ENCODE measurements at places on chromosomes 5 and 9.

DNA sequence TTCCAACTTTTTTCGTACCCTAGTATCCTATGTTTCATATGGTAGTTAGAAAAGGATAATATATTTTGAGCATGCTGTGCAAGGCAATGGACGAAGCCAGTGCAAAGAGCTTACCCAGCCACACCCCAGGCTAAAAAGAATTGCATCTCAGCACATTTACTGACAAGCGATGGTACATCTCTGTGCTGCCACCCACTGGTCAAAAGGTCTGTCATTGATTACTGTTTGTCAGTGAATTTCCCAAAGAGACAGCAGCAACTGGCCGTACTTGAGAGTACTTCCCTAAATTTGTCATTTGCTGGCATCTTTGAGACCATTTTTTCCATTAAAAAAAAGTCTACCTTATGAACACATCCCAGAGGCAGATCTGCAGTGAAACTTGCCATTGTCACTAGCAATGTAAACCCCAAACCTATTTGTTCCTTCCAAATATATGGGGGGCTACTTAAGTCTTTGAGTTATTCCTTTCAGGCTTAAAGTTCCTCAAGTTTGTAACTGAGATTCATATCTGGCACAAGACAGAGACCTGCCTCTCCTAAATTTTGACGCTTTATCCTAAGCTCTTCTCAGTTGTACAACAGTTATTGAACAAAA lies 184.3 kb downstream of the CTNND2 start:
- no peak for DNase-seq

- no peak for DNase-seq
These were observed 59.4 kb upstream of the GNA14 start for GRCh38 chr9:77707383-77708063.

GRCh38 chr5:115132465-115132864 lies 37.2 kb downstream of the TRIM36 start:
- no peak for DNase-seq

DNA sequence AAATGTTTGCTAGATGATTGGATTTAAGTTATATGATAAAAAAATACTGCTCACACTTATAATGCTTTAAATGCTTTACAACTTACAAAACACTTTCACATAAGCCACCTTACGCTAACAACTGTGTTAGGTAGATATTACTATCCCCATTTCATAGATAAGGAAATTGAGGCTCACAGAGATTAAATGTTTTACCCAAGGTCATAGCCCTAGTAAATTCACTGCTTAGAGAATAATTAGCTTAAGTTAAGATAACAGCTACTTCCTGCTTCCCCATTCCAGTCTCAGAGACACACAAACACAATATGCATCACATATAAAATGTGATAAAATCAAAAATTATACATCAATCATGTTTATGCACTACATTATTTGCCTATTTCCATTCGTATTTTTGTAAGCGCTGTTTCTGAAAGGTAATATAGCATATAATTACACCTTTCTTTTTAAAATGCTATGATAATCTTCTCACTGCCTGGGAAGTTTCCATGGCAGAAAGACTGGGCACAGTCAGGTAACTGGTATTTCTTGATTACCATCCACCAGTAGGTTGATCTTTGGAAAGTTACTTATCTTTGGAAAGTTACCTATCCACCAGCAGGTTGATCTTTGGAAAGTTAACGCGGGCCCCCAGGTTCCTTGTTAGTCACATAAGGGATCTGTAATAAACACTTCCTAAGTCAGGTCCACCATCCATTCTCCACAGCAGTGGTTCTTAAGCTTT lies 101.1 kb downstream of the NFIB start:
- no peak for DNase-seq

DNA sequence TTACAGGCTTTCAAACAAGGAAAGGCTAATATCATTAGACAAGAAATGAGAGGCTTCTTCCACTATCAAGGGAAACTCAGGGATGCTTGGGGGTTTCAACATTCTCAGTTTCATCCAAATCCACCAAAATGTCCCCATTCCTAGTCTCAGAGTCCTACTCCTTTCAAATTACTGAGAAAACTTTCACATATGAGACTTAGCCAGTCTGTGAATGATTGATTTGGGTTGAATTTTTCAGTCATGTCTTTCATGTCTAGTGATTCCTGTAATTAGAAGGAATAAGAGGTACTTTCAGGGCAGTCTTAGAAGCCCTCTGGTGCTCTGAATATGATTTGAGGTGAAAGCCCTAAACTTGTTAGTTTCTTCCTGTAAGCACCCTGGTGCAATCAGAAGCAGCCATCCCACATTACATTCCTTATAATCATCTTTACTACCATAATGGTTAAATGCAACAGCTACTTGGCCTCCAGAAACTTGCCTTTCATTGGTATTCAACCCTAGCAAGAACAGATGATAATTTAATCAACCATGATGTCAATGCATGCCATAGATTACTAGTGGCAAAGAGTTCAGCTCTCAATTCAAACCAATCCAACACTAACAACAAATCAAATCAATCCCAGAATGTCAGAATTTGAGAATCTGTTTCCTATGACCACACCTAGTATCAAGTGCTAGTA lies 50.7 kb upstream of the RIC1 start:
- DNase-seq = no peak

- DNase-seq = no peak
These were observed 51.9 kb downstream of the MFAP3 start for GRCh38 chr5:154090656-154091055.

DNA sequence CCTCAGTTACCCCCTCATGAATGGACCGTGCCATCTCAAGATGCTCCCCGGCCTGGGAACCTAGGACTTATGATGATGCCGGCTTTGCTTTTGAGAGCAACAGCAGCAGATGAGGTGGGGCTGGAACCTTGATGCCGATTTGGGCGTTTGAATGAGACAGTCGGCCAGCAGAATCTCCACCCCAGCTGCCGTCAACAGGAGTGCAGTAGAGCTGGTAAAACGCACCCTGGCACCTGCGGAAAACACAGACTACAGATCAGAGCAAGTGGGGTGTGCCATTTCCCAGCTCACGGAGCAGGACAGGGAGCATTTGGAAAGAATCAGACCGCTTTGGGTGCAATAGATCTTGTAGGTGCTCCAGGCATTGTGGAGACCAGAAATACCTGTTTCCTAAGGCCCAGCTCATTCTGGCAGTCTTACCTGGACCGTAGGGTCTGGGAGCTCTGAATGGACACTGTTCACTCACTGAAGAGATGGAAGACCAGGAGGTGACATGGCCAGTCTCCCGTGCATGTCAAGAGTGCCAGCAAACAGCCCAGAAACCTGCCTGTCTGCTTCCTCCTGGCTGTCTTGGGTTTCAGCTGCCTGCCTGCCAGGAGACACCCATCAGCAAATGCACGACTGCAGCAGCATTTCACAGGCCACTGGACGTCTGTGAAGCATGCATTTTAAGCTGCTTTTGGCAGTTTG lies 317.7 kb upstream of the IRX4 start:
- DNase-seq = no peak

DNA sequence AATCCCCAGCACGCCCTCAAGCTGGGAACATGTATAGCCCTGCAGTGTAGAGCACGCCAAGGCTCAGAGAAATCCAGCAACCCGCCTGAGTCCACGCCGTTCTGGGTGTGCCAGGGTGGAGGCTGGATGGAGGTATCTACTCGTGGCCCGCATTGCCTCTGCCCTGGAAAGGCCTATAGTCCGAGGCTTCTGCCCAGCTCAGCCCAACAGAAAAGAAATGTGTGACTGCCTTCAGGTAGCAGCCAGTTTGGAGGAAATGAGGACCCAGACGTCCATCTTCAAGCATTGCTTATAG lies 18.2 kb downstream of the S1PR3 start:
- DNase-seq = no peak

- DNase-seq = no peak
These were observed 189.7 kb upstream of the GDNF start for GRCh38 chr5:38029397-38030065.

DNA sequence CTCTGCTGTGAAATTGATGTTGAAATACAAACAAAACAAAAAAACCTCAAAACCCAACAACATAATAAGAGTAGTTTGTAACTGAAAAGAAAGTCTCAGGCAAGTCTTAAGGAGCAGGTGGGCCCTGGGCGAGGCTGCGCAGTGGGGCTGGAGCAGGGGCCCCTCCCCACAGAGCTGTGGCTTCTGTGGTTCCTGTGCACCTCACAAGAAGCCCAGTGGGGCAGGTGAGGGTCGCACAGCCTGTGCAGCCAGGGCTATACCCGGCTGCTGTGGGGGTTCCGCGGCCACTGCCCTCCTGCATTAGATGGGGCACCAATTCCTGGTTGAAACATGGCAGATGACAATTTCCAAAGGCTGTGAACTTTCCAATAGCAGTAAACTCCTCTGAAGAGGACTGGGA lies 75.3 kb downstream of the TRIO start:
- DNase-seq = no peak

- DNase-seq = no peak
These were observed 18.5 kb downstream of the LHX3 start for GRCh38 chr9:136186386-136186785.

DNA sequence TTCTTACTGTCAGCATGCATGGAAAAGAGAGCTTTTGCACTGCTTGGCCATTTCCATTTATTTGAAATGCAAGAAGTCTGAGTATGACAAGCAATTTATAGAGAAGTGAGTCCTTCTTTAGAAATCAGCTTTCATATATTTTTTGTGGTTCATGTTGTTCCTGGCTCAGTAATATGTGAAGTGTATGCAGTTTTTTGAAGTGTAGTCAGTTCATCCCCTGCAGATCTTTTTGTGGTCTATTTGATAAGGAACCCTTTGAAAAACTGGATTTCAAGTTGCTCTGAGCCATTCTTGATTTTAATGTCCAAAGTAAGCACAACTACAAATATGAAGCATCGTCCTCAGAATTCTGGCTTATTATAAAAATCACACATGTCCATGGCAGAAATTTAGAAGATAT lies 294.1 kb upstream of the SMC2 start:
- no peak for DNase-seq

DNA sequence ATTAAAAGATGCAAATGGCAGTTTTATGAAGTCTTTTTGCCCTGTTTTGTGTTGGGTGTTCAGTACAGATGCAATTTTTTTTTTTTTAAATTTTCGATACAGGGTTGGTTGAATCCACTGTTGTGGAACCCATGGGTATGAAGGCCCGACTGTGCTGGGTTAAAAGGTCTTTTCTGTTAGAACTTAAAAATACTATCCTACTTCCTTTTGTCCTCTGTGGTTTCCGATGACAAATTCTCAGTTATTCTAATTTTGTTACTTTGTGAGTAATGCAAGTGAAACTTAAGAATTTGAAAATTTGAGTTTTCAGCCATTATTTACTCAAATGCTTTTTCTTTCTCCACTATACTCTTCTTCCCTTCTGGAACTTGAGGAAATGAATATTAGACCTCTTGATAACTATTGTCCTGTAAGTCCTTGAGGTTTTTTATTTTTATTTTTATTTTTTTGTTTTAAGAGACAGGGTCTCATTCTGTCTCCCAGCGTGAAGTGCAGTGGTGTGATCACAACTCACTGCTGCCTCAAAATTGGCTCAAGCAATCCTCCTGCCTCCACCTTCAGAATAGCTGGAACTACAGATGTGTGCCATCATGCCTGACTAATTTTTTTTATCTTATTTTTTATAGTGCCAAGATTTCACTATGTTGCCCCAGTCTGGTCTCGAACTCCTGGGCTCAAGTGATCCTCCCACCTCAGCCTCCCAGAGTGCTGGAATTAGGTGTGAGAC lies 67.5 kb downstream of the ZCCHC7 start:
- DNase-seq = no peak

GRCh38 chr5:10987925-10988504 lies 227.0 kb upstream of the DAP start:
- peak; percentile 63 for DNase-seq

- no peak for DNase-seq
These were observed 73.2 kb upstream of the RAPGEF1 start for GRCh38 chr9:131813116-131813515.

DNA sequence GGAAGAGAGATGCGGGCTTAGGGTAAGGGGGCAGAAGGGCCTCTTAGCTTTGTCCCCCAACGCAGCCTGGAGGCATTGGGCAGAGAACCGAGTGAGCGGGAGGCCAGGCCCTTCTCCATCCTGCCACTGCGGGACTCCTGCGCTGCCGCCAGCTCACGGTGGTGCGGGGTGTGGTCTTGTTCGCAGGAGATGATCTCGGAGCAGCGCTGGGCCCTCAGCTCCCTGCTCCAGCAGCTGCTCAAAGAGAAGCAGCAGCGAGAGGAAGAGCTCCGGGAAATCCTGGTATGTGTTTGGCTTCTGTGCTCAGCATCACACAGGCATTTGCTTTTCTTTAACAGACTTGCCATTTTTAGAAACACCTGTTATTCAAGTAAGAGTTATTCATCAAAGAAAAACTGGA lies 41.3 kb downstream of the LRSAM1 start:
- DNase-seq = no peak

- no peak for DNase-seq
These were observed 127.7 kb upstream of the CXCL14 start for GRCh38 chr5:135706474-135706873.

DNA sequence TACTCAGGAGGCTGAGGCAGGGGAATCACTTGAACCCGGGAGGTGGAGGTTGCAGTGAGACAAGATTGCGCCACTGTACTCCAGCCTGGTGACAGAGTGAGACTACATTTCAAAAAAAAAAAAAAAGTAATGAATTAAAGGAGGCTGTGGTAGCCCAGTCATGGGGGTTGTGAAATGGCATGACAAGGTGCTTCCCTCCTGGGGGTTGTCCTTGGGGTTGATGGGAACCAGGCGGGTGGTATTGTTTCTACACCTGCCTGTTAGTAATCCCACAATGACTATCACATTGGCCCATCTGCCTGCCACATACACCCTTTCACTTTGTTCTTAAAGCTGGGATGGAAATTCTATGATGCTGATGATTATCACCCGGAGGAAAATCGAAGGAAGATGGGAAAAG lies 5.6 kb downstream of the IDNK start:
- no peak for DNase-seq

DNA sequence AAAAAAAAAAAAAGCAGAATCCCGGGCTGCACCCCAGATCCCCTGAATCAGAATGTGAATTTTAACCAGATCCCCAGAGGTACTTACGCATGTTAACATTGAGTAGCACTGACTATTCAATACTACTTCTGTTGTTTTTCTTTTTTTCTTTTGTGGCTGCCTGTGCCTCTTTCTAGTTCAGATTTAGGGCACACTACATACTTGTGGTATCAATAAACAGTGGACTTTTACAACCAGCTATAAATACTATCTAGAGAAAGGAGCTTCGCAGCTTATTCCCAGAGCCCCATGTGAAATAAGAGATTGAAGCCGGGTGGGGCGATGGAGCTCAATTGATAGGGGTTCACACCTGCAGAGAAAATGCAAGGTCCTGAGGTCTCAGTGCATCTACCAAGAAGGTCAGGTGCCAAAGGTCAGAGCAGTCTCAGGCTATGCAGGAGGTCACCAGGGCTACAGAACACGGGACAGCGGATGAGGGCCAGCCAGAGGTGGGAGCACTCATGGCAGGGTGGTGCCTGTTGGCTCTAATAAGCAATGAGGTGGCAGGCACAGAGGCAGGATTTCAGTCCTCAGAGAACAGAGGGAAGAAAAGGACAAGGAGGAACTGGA lies 22.3 kb downstream of the WWC1 start:
- no peak for DNase-seq

- no peak for DNase-seq
These were observed 361.8 kb downstream of the CDH18 start for GRCh38 chr5:19626211-19626610.
